CD4-positive, alpha-beta T cell treated with Interleukin-17A for 1 hour (primary cell): ENCODE measurements at places on chromosomes 13 and 19.

GRCh38 chr13:91112201-91112923 is 235.1 kb upstream of the MIR17HG start:
- no peak for DNase-seq

GRCh38 chr13:108525827-108526226 is 103.6 kb upstream of the MYO16 start:
- no peak for DNase-seq

GRCh38 chr19:1360818-1361461 is 22.8 kb upstream of the NDUFS7 start:
- no peak for DNase-seq

DNA sequence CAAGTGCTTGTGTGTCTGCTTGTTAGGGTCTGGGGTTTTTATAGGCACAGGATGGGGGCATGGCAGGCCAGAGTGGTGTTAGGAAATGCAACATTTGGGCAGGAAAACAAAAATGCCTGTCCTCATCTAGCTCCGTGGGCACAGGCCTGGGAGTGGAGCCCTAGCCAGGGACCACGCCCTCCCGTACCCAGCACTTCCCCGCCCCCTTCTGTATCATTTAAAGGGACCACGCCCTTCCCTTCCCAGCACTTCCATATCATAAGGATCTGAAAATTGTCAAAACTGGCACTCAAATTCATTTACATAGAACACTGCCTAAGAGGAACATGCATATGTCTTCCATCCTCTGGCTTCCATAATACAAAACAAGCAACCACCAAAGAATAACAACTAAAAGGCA is 185.8 kb downstream of the B3GLCT start:
- DNase-seq, result no peak

DNA sequence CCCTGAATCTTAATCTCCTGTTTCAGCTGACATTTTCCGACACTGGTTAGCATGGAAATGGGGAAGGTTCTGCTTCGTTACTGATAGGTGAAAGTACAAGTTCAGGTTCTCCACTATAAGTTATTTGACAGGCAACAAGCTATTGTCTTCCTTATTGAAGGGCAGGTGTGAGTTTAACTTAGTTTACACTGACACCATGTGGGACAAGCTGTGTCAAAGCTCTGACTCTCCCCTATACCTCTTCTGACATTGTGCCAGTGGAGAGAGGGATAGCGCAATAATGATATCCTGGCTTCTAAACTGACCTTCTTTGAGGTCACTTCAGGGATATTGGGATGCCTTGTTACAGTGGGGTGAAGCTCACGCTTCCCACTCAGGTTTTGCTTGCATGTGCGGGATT is 587.0 kb upstream of the SLITRK5 start:
- DNase-seq, result no peak

- DNase-seq, result no peak
Observed at GRCh38 chr19:43560687-43561086, 14.6 kb downstream of the XRCC1 start.

GRCh38 chr19:33487901-33488800 is 33.4 kb downstream of the PEPD start:
- no peak for DNase-seq

GRCh38 chr13:112956571-112957294 is 12.3 kb upstream of the MCF2L start:
- DNase-seq, result no peak

GRCh38 chr13:98272549-98272948 is 95.5 kb upstream of the RNF113B start:
- DNase-seq, result no peak

DNA sequence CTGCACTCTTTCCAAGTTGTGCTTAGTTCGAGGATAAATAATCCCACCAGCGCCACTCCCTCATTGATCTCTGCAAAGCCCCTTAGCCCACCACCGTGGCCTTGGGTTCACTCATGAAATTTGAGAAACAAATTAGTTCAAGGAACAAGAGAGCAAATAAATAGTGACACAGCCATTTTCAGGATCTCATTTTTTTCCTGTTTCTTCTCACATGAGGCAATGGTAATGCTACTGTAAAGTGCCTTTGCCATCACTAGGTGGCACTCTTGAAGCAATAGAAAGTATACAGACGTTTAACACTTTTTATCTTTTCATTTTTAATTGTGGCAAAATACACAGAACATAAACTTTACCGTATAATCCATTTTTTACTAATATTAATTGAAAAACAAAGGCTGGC is 76.8 kb upstream of the ZNF835 start:
- DNase-seq, result no peak

DNA sequence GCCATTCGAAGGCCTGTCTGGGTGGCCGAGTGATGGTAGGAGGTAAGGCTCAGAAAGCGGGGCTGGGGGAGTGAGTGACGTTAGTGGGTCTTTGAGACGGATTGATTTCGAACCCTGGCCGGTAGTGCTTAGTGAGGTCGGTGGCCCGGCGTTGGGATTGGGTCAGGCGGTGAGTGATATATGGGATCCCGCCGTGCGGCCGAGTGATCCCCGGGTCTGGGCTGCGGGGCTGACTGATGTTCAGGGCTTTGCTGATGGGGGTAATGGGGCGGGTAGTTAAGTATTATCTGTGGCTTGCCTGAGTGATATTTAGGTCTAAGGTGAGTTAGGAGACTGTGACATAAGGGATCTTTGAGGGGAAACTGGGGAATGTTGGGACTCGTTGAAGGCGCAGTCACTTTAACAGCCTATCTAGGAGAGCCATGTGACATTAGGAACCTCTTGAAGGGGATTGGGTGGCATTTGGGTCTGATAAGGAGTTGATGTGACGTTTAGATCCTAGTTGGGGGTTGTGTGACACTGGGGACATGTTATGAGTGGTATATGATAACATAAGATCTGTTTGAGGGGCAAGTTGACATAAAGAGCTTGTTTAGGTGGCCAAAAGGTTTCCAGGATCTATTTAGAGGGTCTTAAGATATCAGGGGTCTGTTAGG is 543 bp downstream of the PSMC4 start:
- peak; percentile 17 for DNase-seq

GRCh38 chr13:113851826-113852535 is 11.9 kb downstream of the GAS6 start:
- DNase-seq, result no peak

- DNase-seq, result no peak
Observed at GRCh38 chr19:3981373-3981735, 3.9 kb downstream of the EEF2 start.

DNA sequence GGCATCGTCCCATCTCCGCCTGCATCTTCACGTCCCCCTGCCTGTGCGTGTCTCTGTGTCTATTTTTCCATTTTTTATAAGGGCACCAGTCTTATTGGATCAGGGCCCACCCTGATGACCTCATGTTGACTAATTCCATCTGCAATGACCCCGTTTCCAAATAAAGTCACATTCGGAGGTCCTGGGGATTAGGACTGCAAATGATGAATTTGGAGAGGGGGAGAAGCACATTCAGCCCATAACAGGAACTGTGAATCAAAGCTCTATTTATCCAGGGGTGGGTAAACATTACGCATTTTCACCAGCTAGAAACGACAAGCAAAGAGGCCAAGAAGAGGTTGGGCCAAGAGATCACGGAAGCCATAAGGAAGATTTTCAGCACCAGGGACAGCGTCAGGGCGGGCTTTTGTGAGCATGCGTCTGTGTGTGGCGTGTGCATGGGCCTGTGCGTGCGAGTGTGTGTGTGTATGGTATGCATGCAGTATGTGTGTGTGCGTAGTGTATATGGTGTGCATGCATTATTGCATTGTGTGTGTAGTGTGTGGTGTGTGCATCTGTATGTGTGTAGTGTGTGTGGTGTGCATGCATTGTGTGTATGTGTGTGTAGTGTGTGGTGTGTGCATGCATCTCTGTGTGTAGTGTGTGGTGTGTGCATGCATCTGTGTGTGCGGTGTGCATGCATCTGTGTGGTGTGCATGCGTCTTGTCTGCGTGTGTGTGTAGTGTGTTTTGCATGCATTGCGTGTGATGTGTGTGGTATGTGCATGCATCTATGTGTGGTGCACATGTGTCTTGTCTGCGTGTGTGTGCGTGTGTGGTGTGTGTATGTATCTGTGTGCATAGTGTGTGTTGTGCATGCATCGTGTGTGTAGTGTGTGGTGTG is 19.6 kb downstream of the CELF5 start:
- DNase-seq, result peak; percentile 41

DNA sequence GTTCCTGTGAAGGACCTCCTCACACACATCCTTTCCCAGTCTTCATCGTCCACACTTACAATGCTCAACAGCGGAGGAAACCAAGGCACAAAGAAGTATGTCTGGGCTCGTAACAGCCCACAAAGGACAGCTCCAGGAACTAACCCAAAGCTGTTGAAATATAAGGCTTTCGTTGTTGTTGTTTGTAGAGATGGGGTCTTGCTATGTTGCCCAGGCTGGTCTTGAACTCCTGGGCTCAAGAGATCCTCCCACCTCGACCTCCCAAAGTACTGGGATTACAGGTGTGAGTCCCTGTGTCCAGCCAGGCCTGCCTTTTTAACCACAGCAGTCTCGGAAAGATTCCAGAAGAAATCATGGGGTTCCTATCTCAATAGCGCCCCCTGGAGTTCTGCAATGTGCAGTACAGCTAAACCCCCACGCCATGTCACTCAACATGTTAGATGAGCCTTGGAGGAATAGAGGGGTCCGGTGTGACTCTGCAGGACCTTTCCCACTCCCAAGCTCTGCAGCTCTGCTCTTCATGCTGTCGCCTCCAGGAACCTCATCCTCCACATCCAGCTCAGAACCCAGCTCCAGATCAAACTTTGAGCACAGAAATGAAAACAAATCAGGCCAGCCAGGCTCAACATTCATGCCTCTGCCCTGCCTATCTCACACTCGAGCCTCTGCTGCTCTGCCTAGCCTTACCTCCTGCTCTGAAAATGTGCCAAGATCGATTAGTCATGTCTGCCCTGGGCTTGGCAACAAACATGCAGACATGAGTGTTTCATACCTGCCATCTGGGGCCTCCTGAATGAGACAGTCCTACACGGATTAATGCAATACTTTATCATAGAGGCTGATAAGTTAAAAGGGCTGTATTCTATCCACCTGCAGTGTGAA is 7.5 kb downstream of the PLA2G4C start:
- peak; percentile 28 for DNase-seq

- DNase-seq, result no peak
Observed at GRCh38 chr13:81927347-81927746, 1586.4 kb upstream of the SPRY2 start.

GRCh38 chr19:44587963-44588770 is 25.2 kb upstream of the IGSF23 start:
- DNase-seq, result no peak

GRCh38 chr19:12244370-12244769 is 50.3 kb downstream of the ZNF44 start:
- no peak for DNase-seq

DNA sequence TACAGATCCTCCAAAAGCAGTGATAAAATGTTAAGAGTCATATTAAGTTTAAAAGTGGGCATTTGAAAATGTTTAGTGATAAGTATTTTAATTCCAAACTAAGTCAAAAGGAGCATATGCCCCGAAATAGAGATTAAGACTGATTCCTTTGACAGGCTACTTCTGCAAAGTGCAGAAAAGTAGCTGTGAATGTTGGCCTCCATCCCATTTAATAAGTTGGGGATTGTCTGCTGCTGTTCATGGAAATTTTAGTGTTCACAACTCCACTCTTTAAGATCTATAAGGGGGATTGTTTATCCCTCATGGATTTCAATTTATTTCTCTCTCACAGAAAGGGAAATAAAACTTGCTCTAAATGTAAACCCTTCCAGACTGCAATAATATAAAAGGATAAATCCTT is 278.3 kb downstream of the KCTD12 start:
- no peak for DNase-seq

- no peak for DNase-seq
Observed at GRCh38 chr13:108859197-108860012, 230.0 kb downstream of the MYO16 start.

DNA sequence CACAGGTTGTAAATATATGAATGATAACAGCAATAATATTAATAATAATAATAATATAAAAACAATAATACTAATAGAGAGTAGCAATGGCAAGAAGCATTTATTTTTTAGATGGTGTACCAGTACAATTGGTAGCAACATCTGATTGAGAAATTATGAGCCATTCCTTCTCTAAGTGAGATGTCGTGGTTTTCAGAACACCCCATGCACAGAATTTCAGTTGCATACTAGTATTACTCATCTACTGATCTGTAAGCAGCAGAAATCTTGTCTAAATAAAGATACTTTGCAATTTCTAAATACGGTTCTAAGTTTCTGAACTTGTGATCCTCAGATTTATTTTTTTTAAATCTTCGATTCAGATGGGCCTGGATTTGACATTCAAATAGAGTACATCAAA is 788.0 kb upstream of the ATXN8OS start:
- no peak for DNase-seq

DNA sequence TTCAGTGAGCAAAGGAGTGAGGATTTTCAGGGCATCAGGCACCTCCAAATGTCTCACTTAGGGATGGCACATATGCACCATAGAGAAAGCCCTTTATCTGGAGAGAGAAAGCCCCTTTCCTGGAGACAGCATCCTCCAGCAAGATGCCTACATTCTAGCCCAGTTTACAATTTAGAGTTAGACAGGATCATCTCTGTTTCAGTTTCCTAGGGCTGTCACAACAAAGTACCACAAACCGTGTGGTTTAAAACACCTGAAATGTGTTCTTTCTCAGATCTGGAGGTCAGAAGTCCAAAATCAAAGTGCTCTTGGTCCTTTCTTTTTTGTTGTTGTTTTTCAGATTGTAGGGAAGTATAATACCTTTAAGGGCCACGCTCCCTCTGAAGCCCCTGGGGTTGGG is 61.8 kb downstream of the MBNL2 start:
- DNase-seq, result no peak

DNA sequence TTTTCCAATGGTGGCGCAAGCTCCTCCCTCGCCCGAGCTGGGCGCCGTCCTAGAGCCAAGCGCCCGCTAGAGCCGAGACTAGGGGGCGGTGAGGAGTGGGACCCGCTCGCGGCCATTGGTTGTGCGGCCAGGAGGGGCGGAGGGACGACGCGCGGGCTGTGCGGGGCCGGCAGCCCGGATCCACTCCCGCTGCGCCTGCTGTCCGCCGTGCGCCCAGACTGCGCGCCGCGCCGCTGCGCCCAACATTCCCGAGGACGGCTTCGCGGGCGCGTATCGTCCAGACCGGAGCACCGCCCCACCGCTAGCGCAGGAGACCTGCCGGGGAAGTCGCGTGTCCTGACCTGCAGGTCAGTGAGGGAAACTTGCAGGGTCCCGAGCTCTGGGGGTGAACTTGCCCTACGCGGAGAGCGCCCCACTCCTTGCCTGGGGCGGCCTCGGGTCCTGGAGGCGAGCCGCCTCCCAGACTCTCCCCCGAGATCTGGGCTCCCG is at the start of gene SERTM1:
TSS of gene SERTM1 (plus strand) at position 183 of the 489 bp plus-strand sequence. CDS start 21,059 bp downstream, outside the sequence.
- DNase-seq, result no peak

DNA sequence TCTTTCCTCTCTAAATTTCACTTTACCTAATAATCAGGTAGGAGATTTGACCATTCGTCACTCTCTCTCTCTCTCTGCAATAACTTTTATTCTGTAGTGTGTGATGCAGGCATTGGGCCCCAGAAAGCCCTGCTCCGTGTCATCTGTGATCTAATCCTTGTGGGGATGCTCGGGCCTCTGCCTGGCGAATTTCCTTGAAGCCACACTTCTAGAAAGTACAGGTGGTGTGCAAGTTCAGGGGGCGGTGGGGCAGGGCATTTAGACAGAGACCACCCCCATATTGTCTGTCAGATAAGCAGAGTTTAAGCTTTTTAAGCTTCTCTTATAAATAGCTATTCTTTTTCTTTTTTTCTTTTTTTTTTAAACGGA is 53.4 kb upstream of the GPR12 start:
- no peak for DNase-seq
